ENCODE measurements at places on chromosomes 7 and 10.

DNA sequence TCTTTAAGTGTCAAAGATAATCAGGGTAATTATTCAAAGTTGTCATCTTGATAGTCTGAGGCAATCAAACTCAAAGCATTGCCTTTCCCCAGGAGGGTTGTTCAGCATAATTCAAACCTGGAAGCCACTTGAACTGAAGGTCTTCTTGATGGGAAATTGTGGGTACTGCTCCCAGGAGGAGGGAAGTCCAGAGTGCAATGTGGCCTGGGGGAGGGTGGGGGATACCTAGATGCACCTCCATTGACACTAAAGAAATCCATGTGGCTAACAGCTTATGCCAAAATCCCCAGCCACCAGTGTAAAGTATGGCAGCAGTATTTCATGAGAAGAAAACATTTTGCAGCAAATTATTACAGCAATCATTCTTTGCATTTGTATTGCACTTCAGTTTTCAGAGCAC lies 114.9 kb downstream of the STRA8 start:
- no peak for DNase-seq

GRCh38 chr10:72124381-72124780 lies 36.0 kb upstream of the SPOCK2 start:
- no peak for DNase-seq

GRCh38 chr10:86349940-86350630 lies 16.5 kb downstream of the GRID1 start:
- DNase-seq: no peak

DNA sequence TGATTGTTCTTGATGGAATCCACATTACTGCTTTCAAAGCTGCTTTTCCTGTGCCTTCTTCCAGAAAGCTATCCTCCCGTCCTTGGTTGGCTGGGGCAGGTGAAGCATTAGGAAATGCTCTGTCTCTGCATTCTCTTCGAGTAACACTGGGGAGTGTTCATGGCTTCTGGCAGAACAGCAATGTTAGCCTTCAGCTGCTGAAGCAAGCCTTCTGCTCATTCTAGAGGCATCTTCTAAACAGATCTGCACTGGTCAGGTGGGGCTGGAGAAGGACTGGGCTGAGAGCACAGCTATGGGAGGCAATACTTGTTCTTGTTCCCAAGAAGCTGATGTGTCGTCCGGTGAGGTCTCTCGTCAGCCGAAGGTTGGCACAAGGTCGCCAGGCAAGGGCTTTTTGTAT lies 80.6 kb downstream of the MGMT start:
- no peak for DNase-seq

DNA sequence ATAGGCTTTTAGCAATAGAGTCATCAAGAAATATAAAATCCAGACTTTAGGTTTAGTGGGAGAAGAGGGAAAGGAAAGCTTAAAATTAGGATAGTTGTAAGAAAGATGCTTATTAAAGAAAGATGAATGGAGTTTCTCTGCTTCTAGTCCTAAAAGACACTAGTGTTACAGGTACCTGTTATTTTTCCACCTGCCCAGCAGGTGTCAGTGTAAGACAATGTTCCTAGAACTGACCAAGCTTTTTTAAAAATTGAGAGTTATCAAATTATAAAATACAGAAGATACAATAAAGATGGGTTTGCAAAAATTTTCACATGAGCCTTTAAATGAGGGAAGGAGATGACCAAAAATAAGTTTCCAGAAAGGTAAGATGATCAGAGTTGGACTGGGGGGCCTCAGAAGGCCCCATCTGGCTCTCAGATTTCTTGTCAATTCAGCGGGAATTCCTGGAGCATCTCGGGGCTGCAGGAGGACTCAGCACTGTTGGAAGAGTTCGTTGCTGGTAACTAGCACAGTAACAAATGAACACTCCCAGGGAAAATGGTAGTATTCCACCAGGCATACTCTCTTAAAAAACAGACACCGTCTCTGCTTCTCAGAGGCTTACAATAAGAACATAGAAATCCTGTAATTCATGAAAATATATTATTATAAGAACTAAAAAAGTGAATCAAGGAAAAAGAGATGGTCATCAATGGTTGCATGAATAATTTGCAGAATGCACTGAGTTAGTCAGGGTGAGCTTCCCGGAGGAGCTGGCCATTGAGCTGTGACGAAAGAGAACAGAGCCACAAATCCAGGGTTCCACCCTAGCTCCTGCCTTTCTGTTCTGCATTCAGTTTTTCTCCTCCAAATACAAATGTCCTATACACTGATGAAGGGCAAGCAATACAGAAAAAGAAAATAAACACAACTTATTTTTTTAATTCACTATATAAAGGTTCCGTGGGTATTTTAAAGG lies 71.8 kb upstream of the PIK3CG start:
- no peak for DNase-seq

GRCh38 chr7:139798221-139798620 lies 20.4 kb upstream of the HIPK2 start:
- DNase-seq: no peak

- no peak for DNase-seq
These were observed at the start of gene PANK1 for GRCh38 chr10:89644967-89645741. Gene PANK1 (minus strand): TSS chr10:89645242. CDS start chr10:89644891, 351 bp downstream.

- no peak for DNase-seq
These were observed 88.8 kb upstream of the DDC start for GRCh38 chr7:50653981-50654425.

- no peak for DNase-seq
These were observed 119.0 kb downstream of the SEC23IP start for GRCh38 chr10:120011359-120012130.

GRCh38 chr10:26556748-26557640 lies 118.9 kb downstream of the APBB1IP start:
- DNase-seq: no peak

DNA sequence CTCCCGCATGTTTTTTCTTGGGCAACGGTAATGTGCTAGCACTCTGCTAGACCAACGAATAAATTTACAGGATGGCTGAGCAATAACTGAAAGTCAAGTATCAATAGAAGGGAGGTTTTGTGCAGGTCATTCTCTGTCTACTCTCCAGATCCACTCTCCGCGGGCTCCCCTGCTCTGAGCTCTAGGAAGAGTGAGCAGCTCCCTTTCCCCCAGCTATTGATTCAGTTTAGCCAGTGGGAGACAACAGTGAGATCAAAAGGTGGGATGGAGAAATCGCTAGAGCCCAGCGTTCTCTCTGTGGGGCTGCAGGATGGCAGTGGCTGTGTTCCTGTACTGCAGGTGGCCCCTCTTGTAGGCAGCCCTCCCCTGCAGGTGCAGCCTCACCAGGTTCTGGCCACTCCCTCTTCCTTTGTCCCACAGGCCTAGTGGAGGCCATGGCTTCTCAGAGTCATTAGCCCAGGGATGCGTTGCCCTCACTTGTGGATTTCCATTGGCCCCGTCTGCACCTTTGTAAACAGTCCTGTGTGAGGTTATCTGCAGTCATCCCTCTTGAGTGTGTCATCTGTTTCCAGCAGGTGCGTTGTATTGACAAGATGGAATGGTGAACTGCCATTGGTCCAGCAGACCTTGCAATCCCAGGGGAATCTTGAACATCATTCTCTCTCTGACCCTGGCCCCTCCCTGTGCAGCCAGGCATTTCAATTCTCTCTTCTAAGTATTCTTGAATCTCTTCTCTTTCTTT lies 11.1 kb downstream of the MSRB2 start:
- no peak for DNase-seq

DNA sequence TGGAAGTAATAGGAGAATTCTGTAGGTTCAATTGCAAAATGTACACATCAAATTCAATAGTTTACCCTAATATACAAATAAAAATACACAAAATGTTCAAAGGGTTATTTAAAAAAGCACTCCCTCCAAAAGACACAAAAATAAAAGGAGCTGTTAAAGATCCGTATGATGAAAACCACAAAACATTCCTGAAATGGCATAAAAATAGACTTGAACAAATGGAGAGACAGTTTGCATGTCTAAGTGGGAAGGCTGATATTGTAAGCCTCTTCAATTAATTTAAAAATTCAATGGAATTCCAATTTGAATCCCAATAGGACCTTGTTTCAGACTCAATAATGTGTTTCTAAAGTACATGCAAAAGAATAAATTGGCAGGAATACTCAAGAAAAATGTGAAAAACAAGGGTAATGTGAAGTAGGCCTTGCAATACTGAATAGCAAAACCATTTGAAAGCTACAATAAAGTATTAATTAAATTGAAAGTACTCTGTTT lies 38.0 kb upstream of the INSYN2A start:
- DNase-seq: no peak

DNA sequence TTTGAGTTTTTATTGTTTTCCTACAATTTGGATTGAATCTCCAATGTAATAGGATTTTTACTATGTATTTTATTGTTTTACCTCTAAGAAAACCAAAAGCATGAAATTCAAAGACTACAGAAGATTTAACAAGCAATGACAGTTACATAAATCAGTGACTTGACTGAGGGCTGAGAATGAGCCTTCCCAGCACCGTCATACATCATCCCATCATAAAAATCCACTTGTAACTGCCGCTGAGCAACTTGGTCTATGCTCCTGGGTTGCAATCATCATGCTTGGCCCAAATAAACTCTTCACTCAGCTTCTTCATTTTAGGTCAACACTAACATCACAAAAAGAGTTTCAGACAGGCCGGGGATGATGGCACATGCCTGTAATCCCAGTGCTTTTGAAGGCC lies 13.5 kb downstream of the LARP4B start:
- DNase-seq: no peak

DNA sequence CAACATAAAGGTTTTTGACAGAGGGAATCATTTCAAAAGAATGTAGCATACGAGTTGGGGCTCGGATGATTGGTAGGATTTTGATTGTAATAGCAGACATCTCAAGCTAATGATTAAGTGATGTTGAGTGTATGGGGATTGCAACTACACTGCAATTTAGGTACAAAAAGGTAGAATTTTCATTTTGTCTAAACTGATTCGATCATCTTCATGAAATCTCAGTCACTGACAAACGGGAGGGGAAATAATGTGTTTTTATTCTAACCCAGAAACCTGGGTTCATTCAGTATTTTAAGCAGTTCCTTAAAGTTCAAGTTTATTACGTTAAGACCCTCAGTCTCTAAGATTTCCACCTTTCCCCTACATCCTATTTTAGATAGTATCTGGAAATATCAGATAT lies 3.9 kb upstream of the PHYHIPL start:
- no peak for DNase-seq

DNA sequence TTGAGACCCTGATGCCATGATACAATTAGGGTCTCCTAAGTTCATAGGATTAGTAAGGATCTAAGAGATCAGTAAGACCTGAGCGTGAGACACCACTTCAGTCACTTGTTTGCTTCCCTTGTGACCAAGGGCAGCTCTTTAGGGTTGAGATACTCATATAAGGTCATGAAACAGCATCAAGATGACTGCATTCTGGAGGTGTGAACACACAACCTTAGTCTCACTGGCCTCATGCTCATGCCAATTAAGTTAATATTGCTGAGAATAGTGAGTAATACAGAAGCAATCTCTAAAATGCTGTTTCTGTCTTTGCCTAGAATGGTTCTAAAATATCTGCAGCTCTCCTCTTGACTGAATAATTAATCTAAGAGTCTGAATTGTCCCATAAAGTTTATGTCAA lies 39.6 kb upstream of the KLHL7 start:
- no peak for DNase-seq

GRCh38 chr10:70052462-70053217 lies at the start of gene MACROH2A2:
Gene MACROH2A2 (plus strand): TSS chr10:70052846. CDS start chr10:70075659, 22,813 bp downstream.
- no peak for DNase-seq

- no peak for DNase-seq
These were observed 654.9 kb downstream of the KCNMA1 start for GRCh38 chr10:76982671-76983070.

DNA sequence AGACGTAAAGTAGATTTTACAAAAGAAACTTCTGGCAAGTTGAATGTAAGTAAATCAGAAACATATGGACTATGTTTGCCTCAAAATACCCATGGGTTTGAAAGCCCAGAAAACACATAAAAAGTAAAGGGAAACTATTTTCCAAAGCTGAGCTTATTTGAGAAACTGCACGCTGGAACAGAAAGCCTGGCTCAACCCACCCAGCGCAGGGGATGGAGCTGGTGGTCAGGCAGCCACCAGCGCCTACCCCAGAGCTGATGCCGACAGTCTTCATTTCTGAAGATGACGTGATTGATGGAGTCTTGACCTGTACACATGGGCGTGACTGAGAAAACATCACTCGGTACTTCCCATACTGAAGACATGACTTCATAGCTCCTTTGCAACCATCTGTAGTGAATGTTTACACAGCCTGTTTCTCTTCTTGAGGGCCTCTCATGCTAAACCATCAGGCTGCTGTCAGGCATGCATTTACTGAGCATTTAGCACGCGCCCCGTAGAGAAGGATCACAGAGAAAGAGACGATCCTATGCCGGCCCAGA lies 232.6 kb upstream of the AUTS2 start:
- DNase-seq: no peak

DNA sequence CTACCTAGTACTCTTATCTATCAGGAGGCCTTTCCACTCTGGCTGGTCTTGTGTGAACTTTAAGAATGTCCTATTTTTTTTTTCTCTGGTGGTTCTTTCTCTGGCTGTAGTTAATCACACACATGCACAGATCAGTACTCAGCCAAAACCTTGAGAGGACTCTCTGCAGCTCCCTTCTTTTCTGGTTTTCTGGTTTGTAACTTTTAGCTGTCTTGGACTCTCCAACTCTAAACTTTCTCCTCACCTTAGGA lies 54.9 kb upstream of the HELLS start:
- no peak for DNase-seq
